ENCODE measurements at places on chromosomes 5 and 9.

DNA sequence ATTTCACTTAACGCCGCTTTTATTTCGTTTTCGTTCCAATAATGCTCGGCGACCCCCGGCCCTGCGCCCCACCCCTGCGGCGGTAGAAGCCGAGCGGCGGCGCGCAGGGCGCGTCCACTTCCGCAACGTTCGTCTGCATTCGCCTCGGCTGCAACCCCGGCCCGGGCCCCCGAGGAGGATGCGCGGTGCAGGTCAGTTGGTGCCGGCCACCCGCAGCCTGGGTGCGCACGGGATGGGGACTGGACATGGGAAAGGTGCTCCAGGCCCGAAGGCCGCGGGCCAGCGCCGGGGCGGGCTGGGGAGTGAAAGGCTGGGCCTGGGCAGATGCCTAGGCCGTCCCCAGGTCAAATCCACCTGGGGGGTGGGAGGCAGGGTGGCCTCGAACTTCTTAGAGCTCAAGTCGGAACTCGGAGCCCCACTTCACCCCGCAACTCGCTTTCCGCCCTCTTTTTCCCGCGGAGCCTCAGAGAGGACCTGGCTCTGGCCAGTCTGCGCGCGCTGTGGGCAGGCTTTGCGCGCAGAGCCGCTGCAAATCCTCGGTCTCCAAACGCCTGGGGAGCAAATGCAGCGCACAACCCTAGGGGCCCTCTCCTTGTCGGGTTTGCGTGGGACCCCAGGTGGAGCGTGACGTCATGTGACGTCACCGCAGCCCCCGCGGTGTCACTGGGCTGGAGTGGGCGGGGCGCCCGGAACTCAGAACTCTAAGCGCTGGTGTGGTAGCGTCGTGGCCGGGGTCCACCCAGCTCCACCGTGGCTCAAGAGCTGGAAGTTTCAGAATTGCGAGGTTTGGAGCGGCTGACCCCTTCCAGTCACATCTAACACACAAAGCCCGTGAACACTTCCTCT, 3.3 kb downstream of the TLX3 start:
- no peak for DNase-seq

GRCh38 chr5:101904736-101905135, 391.3 kb downstream of the SLCO4C1 start:
- DNase-seq: no peak

GRCh38 chr9:72043576-72043975, 16.8 kb downstream of the C9orf57 start:
- DNase-seq: no peak

GRCh38 chr5:141483902-141484301, 928 bp upstream of the PCDHGC4 start:
- no peak for DNase-seq

- no peak for DNase-seq
These were observed 48.4 kb upstream of the EPB41L4A start for GRCh38 chr5:112467485-112467884.

GRCh38 chr5:68067976-68068603, 147.5 kb upstream of the PIK3R1 start:
- DNase-seq: no peak

DNA sequence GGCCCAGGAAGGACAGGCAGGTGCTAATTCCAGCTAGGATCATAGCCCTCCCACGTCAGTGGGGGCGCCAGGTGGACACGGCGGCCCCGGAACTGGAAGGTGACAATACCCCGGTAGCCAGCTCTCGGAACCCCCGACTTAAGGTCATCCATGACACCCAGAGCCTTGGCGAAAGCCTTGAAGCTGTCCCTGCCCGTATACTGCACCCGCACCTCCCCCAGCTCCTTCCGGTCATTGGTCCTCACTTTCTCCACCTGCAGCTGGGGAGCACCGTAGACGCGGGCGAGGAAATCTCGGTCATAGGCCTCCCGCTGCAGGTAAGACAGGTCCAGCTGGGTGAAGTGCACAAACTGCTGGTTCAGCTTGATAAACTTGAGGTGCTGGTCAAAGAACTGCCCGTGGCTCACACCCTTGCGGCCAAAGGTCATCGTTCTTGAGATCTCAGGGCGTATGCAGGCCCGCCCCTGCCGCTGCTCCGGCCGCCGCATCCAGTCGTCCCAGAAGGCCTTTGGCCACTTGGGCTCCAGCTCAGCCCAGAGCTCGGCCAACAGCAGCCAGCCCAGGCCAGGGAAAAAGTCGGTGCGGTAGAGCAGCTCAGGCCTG, 10.9 kb downstream of the MGAT1 start:
- DNase-seq: no peak

- no peak for DNase-seq
These were observed 74.8 kb downstream of the CDK5RAP2 start for GRCh38 chr9:120505186-120505585.

GRCh38 chr9:11045589-11045988, 432.8 kb upstream of the PTPRD start:
- no peak for DNase-seq

DNA sequence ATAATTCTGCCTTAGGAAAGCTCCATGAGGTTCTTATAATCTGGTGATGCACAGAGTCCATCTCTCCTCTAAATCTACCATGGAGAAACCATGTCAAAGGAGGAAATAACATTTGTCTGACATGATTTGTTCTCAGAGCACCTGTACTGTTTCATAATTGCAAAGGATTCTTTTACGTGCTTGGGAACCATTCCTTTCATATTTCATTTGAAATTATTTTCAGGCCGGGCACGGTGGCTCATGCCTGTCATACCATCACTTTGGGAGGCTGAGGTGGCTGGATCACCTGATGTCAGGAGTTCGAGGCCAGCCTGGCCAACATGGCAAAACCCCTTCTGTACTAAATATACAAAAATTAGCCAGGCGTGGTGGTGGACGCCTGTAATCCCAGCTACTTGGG, 65.4 kb downstream of the UGCG start:
- DNase-seq: no peak
